Activated gamma-delta T cell treated with anti-CD3 and anti-CD28 coated beads, Interleukin-2, amount 50 U/mL, for 16 hours (primary cell): ENCODE measurements at places on chromosomes 4 and X.

DNA sequence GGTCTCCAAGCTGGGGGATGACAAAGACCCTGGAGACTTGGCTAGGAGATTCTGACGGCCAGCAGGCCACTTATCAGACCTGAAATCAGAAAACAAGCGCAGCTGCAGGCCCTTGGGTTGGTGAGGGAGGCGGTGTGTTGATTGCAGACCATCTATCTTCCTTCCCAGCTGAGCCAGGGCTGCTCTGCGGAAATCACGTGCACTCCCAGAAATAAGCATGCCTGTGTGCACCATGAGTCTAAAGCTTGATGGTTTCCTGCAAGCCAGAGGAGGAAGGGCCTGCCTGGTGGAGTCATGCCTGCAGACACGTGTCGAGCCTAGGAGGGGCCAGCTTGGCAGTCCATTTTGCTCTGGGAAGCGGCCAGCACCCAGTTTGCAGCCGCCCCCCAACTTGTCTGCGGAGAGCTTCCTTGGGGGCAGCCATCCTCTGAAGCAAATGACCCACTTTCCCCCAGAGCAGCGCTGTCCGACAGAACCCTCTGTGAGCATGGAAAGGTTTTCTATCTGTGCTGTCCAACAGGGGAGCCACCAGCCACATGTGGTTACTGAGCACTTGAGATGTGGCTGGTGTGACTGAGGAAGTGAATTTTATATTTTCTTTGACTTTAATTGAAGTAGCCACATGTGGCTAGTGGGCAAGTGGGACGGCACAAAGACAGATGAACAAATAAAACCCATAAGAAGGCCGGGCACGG, 175.7 kb upstream of the BCOR start:
- no peak for DNase-seq

DNA sequence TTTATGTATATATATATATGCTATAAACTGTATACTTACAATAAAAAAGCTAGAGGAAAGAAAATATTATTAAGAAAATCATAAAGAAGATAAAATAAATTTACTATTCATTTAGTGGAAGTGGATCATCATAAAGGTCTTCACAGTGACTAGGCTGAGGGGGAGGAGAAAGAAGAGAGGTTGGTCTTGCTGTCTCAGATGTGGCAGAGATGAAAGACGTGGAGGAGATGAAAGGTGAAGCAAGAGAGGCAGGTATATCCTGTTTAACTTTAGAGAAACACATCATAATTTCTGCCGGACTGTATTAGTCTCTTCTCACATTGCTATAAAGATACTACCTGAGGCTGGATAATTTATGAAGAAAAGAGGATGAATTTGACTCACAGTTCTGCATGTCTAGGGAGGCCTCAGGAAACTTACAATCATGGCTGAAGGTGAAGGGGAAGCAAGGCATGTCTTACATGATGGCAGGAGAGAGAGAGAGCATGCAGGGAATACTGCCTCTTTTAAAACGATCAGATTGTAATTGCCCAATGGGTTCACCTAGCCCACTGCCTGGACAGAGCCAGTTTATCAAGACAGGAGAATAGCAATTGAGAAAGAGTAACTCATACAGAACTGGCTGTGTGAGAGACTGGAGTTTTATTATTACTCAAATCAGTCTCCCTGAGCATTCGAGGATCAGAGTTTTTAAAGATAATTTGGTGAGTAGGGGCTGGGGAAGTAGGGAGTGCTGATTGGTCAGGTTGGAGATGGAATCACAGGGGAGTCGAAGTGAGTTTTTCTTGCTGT, 22.1 kb upstream of the RRAGB start:
- no peak for DNase-seq

DNA sequence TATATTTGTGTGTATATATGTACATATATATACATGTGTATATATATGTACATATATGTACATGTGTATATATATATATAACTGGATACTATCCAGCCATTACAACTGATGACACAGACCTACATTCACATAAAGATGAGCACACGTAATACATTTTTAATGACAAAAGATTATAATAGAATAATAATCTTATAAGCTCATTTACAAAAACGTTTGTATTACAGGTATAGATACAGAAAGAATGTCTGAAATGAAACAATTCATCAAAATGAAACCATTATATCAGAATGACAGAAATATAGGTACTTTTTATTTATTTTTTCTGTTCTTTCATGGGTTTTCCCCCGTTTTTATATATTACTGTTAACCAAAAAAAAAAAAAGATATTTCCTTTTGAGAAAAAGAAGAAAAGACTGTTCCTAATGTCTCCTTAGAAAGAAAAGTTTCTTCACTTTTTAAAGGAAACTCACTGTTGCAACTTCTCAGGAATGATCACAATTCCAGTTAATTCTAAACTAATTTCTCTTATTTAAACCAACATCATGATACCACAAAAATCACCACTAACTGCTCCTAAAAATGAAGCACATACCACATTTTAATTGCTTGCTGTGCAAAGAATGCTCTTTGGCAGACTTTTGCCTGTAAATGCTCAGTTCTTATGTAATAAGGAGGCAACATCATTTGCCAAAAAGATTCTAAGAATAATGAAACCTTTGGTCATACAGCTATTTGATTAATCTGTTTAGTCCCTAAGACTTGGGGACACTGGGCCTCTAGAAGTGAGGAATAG, 18.9 kb downstream of the LEF1 start:
- no peak for DNase-seq

GRCh38 chr4:41079881-41080560, 134.3 kb downstream of the APBB2 start:
- DNase-seq = no peak
